Immature natural killer cell (primary cell): ENCODE measurements at places on chromosomes 6 and 20. TPM values are rescaled to one million over a fixed set of nuclear protein-coding genes. Genes with fewer than 3 reads are reported as not detected.

MYBL2 gene
- 2.3 TPM for polyA plus RNA-seq

ZC2HC1B gene
- polyA plus RNA-seq, result not detected

KIF13A gene
- polyA plus RNA-seq, result 1.1 TPM

FNDC11 gene
- polyA plus RNA-seq, result not detected

EYS gene
- polyA plus RNA-seq, result not detected

BPI gene
- polyA plus RNA-seq, result not detected

COL9A3 gene
- not detected for polyA plus RNA-seq

MARCKS gene
- polyA plus RNA-seq, result 0.12 TPM

TAB2 gene
- 1.1 TPM for polyA plus RNA-seq

TPX2 gene
- polyA plus RNA-seq, result 1.8 TPM

PLEKHG1 gene
- polyA plus RNA-seq, result not detected
